ENCODE measurements at places on chromosomes 2 and 18. TPM values are rescaled to one million over a fixed set of nuclear protein-coding genes. Genes with fewer than 3 reads are reported as not detected.

The DSC3 gene
- 0.21 TPM for total RNA-seq

The ACMSD gene
- 1.9 TPM for total RNA-seq

The SLC30A3 gene
- 5.4 TPM for total RNA-seq

The VSNL1 gene
- total RNA-seq: 20.3 TPM

The DSG4 gene
- total RNA-seq: not detected

The ZSWIM2 gene
- not detected for total RNA-seq

The CLEC4F gene
- not detected for total RNA-seq

The SERPINB10 gene
- not detected for total RNA-seq

The CSRNP3 gene
- 3.8 TPM for total RNA-seq

Measured in adrenal gland (tissue), 19 donors.